Central memory CD4-positive, alpha-beta T cell (primary cell): ENCODE measurements at places on chromosomes 2 and 18.
A peak's percentile ranks its signal among the peaks of the same experiment; 100 is the strongest.

- no peak for DNase-seq
Measured at GRCh38 chr18:36155851-36156757, 26.4 kb downstream of the ELP2 start.

- peak; percentile 17 for DNase-seq
Measured at GRCh38 chr2:11701751-11702301, 31.8 kb upstream of the NTSR2 start.

- no peak for DNase-seq
Measured at GRCh38 chr2:36734304-36734703, 37.8 kb downstream of the VIT start.

DNA sequence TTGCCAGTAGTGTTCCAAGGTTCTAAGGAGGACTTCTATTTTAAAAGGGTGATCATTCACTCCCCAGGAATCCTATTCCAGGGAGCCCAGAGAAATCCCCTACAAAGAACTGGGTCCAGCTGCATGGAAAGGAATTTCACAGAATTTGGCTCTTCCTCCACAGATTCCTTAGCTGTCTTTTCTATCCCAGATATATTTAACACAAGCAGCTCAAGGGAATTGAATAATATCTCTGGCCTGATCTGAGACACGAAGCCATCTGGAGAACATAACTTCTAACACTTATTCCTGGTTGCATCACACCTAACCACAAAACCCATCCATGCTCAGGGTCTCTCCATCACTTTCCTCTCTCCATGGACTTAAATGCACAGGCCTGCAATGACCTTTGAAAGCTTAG lies 306.7 kb upstream of the ACVR2A start:
- DNase-seq: no peak

GRCh38 chr2:9692456-9693195 lies 61.8 kb upstream of the YWHAQ start:
- DNase-seq: no peak

DNA sequence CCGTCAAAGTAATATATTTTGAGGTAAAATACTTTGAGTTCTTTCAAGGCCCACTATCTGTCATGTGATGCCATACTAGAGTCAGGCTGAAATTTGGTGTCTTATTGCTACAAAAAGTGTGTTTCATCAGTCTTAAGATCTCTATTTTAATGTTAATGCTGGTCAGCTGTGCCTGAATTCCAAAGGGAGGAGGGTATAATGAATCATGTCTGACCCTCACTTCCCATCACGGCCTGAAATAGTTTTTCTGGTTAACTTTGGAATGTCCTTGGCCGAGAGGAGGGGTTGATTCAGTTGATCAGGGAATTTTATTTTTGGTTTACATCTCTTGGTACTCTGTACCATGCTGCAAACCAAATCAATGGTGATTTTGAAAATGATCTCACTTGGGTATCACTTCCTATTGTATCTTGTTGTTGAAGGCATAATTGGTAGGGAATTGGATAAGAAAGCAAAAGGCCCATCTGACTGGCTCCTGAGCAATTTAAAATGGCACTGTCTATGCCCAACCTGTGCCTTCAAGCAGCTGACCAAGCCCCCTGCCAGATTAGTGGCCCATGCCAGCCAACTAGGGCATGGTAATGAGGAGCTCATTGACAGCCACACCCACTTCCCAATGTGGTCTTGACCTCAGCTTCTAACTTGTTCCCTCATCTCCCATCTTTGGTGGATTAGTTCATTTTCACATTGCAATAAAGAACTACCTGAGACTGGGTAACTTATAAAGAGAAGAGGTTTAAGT lies 6.1 kb upstream of the SLC35F5 start:
- no peak for DNase-seq

- no peak for DNase-seq
Measured at GRCh38 chr2:17590342-17590911, 49.9 kb downstream of the VSNL1 start.

DNA sequence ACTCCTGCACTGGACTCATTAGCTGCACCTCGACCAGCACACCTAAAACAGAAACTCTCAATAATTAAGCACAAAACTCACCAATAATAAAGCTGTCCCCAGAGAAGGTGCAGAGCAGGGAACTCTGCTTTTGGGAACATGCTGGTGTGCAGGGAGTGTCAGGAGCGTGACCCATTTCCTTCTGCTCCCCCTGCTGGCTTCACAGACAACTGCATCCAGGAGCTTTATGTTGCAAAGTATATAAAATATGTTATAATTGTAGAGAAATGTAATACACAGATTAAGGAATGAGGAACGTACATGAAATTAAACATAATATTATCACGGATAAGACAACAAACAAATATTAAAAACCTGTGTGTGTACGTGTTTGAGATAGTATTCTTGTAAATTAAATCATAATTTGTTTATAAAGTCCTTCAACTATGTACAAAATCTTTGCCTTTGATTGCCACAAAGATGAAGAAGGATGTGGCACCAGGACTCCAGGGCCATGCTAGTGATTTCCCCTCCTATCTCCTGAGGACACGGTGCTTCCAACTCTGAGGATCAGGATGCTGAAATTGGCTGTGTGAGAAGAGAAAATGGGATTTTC lies 68.6 kb upstream of the MAL start:
- DNase-seq: peak; percentile 5

DNA sequence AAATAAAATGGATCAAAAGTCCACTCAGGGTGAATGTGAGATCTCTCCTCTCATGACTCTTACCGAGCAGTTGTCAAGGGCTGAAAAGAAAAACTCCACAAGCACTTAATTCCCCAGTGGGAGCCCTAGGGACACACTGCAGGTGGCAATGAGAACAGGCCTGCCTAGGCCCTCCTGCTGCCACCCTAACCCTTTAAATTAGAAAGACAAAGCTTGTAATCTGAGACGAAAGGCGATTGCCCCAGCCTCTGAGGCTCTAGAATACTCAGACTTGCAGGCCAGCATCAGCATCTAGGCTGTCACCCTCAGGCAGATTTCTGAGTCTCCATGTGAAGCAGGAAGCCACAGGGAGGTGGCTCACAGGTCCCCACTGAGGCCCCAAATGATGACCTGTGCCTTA lies 457.0 kb upstream of the MYT1L start:
- no peak for DNase-seq

GRCh38 chr2:172454404-172455120 lies 27.2 kb downstream of the ITGA6 start:
- no peak for DNase-seq

- DNase-seq: no peak
Measured at GRCh38 chr2:36235882-36236281, 119.7 kb upstream of the CRIM1 start.

GRCh38 chr2:45765728-45766254 lies 114.3 kb downstream of the PRKCE start:
- no peak for DNase-seq

DNA sequence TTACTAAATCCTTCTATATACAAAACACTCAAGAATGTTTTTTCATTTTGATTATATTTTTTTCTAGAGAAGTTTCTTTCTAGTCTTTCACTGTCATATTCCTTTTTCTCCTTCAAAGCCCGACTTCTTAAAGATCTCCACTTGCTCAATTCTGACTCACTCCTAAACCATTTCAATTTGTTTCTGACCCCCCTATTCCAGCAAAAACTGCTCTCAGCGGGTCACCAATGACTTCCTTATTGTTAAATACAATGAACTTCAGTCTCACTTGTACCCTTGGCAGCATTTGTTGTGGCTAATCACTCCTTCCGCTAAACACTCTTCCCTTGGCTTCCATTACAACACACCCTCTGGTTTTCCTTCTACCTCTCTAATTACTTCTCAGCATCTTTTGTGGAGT lies 111.1 kb upstream of the RBBP8 start:
- DNase-seq: no peak
